ENCODE measurements at places on chromosomes 6 and 20.

DNA sequence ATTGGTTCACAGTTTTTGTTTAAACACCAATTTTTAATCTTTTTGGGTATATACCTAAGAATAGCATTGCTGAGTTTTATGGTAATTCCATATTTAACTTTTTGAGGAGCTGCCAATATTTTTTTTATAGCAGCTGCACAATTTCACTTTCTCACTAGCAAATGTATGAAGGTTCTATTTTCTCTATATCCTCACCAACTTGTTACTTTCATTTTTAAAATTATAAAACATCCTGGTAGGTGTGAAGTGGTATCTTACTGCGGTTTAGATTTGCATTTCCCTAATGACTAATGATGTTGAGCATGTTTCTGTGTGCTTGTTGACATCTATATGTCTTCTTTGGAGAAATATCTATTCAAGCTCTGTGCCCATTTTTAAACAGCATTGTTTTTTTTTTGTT lies 452.1 kb downstream of the GRIK2 start:
- no peak for DNase-seq

DNA sequence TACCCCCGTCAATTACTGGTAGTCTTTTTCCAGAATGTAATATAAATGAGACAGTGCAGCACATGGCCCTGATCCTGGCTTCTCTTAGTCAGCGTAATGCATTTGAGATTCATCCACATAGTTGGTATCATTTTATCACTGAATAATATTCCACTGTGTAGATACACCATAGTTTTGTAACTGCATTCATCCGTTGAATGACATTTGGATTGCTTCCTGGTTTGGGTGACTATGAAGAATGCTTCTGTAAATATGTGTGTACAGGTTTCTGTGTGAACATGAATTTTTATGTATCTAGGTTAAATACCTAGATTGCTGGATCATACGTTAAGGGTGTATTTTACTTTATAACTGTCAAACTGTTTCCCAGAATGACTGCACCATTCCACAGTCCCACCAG lies 62.6 kb upstream of the STMND1 start:
- peak; percentile 12 for DNase-seq

- peak; percentile 40 for DNase-seq
Observed at GRCh38 chr6:53310771-53311585, 37.8 kb downstream of the ELOVL5 start.

- DNase-seq: peak; percentile 26
Observed at GRCh38 chr20:8127553-8128255, 4.4 kb upstream of the PLCB1 start.

- peak; percentile 60 for DNase-seq
Observed at GRCh38 chr20:12086359-12086758, 168.7 kb downstream of the BTBD3 start.

- peak; percentile 15 for DNase-seq
Observed at GRCh38 chr6:3326184-3326971, 67.6 kb downstream of the PSMG4 start.

DNA sequence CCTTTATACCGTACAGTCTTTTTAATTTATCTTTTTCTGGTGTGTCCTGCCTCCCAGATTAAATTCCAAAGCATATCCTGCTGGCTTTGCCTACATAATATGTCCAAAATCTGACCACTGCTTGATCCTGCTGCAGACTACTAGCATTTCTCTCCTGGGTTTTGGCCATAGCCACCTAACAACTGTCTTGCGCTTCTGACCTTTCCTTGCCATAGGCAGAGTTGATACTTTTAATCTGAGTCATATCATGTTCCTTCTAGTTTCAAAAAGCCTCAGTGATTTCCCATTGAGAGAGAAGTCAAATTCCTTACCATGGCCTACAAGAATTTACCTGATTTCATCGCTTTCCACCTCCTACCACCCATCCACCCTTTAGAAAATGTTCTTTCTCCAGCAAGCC lies 104.8 kb downstream of the BCKDHB start:
- peak; percentile 31 for DNase-seq

DNA sequence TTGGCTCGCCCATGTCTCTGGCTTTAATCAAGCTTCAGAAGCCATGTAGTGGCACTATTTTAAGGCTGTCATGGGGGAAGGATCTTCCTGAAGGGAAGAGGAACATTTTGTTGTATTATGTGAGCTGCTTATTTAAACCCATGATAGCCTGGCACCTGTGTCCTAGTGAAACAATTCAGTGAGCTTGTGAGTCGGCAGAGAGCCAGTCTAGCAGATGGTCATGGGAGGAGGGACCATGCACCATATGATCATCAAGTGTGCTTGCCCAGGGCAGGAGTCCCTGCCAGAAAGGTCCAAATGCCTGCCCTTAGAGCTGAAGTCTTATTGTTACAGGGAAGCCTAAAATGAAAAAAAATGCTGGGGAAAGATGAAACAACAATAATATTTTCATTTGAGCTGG lies 132.9 kb downstream of the PRDM13 start:
- DNase-seq: no peak

GRCh38 chr6:7976485-7977056 lies 66.0 kb upstream of the TXNDC5 start:
- no peak for DNase-seq

DNA sequence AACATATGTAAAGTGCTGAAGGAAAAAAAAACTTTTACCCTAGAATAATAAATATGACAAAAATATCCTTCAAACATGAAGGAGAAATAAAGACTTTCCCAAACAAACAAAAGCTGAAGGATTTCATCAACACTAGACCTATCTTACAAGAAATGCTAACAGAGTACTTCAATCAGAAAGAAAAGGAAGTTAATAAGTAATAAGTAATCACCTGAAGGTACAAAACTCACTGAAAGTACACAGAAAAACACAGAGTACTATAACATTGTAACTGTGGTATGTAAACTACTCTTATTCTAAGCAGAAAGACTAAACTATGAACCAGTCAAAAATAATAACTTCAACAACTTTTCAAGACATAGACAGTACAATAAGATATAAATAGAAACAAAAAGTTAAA lies 61.4 kb upstream of the MTRF1L start:
- no peak for DNase-seq

DNA sequence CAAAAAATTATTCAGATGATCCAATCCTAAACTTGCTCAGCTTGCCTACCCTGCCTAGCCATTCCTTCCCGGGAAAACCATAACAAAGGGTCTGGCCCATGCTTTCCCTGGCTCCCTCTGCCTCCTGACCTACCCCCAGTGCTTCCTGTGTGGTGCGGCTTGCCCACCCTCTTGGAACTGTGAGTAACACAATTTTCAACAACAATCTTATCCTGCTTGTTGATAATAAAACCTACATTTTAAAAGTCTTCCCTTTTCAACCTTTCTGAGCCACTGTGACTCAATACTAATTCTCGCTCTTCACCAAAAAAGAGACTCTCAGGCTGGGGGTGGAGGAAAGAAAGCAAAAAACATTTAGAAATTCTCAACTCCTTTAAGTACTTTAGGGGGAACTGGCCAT lies 18.0 kb downstream of the EXOC2 start:
- DNase-seq: no peak

DNA sequence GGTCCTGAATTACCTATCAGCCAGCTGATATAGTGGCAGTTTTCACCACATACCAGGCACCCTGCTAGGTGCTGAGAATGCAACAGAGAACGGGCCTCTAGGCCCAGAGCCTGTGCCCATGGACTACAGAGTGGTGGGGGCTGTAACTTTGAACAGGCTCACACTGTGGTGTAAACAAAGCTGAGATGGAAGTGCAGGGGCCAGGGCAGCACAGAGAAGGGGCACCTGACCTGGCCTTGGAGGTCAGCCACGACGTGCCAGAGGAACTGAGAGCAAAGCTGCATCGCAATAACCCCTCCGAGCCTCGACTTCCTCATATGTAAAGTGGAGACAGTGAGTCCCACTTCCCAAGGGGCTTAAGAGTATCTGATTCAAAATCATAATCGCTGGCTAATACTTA lies 105.8 kb downstream of the MAFB start:
- no peak for DNase-seq

GRCh38 chr6:36075656-36076055 lies 48.0 kb downstream of the MAPK14 start:
- no peak for DNase-seq

GRCh38 chr6:35719830-35720733 lies 16.8 kb upstream of the ARMC12 start:
- DNase-seq: peak; percentile 53

GRCh38 chr20:47444584-47444983 lies 57.1 kb upstream of the NCOA3 start:
- DNase-seq: no peak
